OCI-LY7 (cell line): ENCODE measurements at places on chromosomes 2 and 18.

GRCh38 chr18:4704781-4705180, 249.7 kb upstream of the DLGAP1 start:
- DNase-seq = no peak

GRCh38 chr2:48424866-48425265, 105.1 kb upstream of the STON1 start:
- no peak for DNase-seq

DNA sequence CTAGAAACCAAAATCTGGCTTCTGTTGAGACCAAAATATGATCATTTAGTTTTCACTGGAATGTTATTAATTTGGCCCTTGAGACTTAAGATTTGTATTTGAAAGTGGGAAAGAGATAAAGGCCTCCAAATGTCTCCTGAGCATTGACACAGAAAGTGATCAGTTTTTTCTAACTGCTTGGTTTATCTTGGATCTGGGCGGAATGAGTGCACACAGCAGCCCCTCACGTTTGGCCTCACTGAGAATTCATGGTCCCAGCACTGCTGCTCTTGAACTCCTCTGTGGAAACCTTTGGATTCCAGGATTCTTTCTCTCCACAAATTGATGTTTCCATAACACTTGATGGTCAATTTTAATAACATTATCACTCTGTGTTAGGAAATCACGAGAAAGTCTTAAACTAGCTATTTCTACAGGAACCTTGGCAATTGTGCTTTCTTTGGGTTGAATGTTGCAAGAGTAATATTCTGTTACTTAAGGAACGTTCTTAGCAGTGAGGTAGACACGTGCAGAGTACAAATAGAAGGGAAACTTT, 180.3 kb upstream of the BCL2L11 start:
- DNase-seq = no peak

- no peak for DNase-seq
Measured at GRCh38 chr2:205361272-205361671, 321.0 kb upstream of the NRP2 start.

DNA sequence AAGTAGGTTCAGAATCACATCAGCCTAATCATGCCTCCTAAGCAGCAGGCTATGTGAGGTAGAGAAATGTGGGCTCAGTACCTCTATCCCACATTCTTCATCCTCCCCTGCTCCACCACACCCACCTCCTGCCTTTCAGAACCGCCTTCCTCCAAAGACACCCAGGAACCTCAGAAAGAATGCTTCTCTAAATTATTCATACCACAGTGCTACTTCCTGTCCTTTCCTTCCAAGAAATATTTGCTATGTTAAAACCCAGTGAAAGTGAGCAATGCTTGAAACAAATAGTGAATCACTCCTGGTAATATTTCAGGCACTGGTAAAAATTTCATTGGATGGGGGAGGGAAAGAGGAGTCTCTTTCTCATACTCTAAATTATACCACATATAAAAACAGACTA, 24.0 kb upstream of the CREB1 start:
- DNase-seq = no peak

DNA sequence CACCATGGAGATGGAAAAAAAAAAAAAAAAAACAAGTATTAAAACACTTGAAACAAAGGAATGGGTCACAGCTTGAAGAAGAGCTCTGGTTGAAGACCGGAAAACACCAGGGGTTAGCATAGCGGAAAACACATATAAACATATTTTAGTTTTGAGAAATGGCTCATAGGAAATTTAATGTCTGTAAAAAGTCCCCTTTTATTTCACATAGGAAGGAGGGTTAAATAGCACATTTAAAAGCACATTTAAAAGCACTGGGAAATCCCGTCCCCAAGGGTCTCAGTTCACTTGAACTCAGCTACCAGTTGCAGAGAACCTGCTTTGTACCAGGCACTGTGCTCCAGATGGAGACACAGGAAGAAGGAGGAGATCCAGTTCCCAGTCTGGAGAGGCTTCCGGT, 65.5 kb downstream of the KCNE4 start:
- no peak for DNase-seq

- no peak for DNase-seq
Measured at GRCh38 chr2:228507870-228508269, 326.4 kb upstream of the SPHKAP start.

DNA sequence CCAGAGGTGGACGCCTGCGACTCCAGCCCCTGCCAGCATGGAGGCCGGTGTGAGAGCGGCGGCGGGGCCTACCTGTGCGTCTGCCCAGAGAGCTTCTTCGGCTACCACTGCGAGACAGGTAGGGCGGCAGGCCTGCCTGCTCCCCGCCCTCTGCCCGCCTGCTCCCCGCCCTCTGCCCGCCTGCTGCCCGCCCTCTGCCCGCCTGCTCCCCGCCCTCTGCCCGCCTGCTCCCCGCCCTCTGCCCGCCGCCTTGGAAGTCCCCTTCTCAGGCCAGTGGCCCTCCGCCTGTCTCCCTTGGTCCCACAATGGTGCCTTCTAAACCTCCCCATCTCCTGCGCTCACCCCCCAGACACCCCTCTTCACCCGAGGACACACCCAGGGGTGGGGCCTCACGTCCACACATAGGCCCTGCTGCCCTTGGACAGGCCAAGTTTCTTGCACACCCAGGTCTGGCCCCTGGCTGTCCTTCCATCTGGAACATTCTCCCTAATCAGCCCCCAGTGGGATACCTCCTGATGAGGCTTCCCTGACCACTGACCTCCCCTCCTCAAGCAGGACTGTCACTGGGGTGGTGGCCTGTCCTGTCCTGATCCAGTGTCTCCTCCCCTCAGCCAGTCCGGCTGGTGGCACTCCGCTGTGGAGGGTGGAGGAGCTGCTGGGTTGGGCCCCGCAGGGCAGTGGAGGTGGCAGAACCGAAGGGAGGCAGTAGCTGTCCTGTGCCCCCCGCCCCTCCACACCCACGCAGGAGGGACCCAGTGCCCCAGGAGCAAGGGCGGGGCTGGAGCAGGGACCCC, 37.9 kb downstream of the MTERF4 start:
- DNase-seq = no peak
